GM12864 (cell line): ENCODE measurements at places on chromosomes 1 and 21.

GRCh38 chr1:64790832-64791487, 46.1 kb downstream of the RAVER2 start:
- no peak for DNase-seq

DNA sequence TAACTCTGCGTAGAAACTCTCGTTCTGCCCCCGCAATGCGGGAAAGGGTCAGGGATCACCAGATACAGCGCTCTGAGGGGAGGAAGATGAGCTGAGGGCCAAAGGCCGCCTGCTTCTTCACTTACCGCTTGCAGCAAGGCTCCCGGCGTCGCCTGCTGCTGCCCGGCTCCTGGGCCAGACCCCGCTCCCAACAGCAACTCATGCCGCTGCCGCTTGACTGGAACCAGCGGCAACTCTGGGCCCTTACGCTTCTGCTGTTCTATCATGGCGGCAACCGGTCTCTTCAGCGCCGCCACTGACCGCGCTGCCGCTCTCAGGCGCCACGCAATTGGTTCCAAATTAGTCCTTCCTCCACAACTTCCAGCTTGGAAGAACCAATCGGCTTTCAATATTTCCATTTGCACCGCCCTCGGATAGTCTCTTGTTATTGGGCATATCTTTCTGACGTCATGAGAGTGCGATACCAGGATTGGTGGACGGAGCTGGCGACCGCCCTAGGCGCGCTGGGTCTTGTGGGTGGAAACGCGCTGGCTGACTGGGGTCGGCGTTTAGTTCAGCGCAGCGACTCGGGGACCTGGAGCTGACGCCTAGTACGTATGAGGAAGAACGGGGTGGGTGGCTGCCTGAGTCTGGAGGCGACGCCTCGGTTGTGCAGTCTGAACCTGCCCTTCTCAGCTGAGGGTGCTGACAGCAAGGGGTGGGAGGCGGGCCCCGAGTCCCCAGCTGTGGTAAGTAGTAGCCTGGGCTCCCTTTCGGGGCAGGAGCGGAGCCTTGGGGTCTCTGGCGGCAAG, at the start of the genes SNRNP40 and ZCCHC17:
TSS of gene SNRNP40 (minus strand) at position 303 of the 791 bp plus-strand sequence. CDS start at position 266, 37 bp downstream.
TSS of gene ZCCHC17 (plus strand) at position 547 of the 791 bp plus-strand sequence. CDS start 13,067 bp downstream, outside the sequence.
- peak; percentile 98 for DNase-seq

- no peak for DNase-seq
Observed at GRCh38 chr1:196403803-196404690, 204.2 kb downstream of the KCNT2 start.

GRCh38 chr1:30518186-30518585, 205.2 kb downstream of the MATN1 start:
- DNase-seq = no peak

GRCh38 chr1:201562257-201562656, 23.3 kb downstream of the NAV1 start:
- no peak for DNase-seq

- no peak for DNase-seq
Observed at GRCh38 chr1:74748960-74749359, 16.0 kb downstream of the TYW3 start.

DNA sequence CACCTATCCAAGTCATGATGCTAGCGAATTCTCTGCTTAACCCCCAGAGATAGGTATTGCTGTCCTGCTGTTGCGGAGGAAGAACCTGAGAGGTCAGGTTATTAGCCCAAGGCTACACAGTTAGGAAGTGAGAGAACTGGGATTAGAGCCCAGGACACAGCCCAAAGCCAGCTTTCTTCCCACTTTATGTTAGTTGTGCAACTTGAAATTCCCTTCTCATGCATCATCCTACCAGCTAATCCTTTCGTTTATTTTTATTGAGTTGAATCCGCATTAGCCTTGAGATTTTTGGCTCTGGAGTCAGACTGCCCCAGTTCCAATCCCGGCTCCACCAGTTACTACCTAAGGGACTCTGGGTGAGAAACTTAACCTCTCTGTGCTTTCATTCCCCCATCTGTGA, 65.4 kb downstream of the PLEKHA6 start:
- DNase-seq = no peak

DNA sequence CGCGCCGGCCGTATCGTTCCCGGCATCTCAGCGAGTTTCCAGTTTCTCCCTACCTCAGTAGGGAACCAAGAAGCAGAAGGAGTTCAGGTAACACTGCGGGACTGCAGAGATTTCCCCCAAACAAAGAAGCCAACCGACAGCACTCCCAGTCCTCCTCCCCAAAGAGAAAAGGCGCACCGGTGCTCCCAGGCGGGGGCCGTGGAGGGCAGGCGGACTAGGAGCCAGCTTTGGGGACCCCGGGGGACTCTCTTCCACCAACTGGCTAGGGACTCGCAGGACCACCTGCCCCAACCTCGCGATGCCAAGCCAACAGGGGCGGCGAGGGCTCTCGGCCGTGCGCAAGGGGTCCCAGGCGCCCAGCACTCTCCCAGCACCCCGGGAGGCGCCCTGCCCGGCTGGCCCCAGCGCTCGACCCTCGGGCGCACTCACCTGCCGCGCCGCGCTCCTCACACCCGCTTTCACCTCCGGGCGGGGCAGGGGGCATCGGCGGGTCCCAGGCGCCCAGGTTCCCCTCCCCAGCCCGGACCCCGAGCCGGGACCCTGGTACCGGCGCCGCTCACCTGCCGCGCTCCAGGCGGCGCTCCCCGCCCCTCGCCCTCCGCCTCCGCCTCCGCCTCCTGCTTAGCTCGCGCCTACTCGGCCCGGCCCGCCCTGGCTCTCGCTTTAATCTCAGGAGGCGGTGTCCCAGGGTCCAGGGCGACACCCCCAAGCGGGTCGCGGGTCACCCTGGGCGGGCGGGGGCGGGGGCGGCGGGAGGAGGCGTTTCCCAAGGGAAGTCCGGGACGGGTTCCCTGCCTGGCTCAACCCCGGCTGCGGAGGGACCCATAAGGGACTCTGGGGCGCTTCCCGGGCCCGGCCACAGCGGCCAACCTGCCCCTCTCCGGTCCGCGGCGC, at the start of gene TMPRSS2:
TSS of gene TMPRSS2 (minus strand) at position 638 of the 894 bp plus-strand sequence. CDS start 10,025 bp downstream, outside the sequence.
- DNase-seq = no peak

- no peak for DNase-seq
Observed at GRCh38 chr1:145689922-145690321, 17.2 kb downstream of the PDZK1 start.

DNA sequence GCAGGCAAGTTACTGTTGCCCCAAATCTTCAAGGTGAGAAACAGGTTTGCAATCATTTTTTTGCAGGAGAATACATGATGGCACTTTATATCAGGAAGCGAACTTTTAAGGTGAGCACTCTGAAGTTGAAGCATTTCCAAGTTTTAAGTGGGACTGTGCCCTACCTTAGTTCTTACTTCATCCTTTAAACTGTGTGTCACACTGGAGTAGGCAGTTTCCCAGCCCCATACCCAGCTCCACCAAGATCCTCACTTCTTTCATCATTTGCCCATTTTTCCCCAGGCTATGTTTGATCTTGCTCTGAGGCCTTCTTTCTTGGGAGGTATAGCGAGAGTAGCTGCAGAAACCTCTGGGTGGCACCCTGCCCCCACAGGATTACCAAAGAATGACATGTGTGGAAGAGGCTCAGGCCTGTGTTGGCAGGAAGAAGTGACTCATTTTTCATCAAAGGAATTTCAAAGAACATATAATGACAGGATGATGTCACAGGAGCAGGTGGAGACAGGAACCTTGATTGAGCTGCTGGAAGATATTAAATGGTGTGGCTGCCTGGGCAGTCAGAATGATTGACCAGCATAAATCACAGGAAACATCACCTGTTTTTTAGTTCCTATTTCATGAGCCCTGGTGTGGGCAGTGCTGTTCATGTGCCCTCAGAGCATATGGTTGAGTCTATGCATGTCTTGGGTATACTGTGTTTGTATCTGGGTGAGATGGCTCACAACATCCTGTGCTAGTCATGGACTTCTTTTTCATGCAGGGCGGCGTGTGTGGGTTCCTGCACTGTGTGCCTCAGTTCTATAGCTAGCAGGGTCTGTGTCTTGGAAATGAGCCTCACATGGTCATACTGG, 20.8 kb upstream of the MACF1 start:
- DNase-seq = no peak

DNA sequence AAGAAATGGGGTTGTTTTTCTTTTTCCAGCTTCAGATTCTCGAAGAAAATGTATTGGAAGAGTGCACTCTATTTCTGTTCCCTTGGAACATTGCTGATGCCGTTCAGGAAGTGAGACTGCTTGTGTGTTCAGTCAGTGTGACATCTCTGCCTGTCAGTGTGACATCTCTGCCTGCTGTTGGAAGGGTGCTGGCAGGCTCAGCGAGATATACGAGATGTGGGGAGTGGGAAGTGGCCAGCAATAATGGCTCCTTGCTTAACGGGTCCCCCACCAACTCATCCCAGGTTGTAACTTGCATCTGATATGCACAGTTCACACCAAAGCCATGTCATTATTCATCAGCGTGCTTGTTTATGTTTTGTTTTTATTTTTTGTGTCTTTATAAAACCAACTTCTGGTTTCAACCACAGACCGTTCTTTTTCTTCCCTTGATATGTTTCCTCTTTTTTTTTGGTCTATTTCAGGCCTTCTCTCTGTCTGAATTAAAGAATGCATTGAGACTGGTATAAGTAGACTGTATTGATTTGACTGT, 145.4 kb downstream of the GALNT2 start:
- DNase-seq = peak; percentile 41

- DNase-seq = no peak
Observed at GRCh38 chr1:6461051-6461530, 4.9 kb downstream of the TNFRSF25 start.

DNA sequence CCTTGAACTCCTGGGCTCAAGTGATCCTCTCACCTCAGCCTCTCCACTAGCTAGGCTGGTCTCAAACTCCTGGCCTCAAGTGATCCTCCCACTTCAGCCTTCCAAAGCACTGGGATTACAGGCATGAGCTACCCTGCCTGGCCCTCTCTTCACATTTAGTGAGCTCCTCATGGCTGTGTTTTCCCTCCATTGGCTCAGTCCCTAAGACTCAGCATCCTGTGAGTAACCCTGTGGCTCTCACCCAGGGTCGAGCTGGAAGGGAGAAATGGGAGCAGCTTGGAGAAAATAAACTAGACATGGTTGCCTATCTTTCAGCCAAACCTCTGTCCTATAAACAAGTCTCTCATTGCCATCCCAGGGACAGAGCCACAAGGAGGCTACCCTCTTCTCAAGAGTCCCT, 17.5 kb downstream of the NCF2 start:
- no peak for DNase-seq

- no peak for DNase-seq
Observed at GRCh38 chr1:60069691-60070090, 3.9 kb downstream of the C1orf87 start.

- no peak for DNase-seq
Observed at GRCh38 chr21:42758721-42759593, 105.5 kb downstream of the PDE9A start.

DNA sequence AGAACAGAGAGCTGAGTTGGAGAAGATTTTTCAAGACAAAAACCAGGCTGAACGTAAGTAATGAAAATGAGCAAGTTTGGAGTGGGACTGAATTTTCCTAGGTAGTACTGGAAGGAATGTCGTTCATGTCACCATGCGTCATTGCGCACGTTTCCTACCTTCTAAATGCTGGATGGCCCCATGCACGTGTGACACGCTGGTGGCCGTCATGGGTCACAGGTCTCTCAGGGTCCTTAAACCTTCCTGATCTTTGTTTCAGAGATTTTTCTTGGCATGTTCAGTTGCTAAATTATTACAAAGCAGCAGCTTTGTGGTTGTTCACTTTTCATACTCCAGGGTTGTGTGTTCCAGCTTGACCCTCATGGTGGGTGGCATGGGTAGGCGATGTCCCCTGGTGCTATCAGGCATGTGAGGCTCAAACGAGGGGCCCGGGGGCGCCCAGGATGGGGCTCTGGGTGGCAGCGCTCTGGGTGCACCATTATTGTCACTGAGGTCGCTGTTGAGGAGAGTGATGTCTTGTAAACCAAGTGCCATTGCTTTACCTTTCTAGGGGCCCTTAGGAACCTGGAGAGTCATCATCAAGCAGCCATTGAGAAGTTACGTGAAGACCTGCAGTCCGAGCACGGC, 25.3 kb downstream of the PCNT start:
- no peak for DNase-seq

DNA sequence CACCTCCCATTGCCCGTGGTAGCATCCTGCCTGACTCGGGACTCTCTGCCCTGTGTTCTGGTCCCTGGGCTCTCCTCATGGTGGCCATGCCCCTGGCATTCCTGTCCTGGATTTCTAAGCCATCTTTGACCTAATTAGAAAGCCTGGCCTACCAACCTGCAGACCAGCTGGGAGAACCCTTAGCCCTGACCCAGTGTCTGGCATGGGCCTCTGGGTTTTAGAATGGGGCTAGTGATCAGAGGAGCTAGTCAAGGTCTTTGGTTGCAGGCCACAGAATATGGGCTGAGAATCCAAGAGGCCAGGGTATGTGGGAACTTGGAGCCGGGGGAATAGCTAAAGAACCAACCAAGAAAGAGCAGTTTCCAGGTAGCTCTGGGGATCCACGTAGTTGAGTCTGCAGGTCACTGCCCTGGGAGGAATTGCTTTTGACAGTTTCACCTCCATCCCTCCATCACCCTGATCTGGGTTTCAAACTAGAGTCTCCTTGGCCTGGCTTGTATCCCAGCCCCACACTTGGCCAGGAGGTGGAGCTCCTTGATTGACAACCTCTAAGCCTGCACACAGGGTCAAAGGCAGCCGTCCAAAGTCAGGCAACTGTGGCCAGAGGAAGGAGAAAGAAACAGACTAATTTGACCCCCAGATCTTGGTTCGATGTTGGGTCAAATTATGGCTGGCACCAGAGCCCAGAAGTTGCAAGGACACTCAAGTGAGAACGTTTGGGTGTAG, 54.7 kb upstream of the ABCG1 start:
- peak; percentile 16 for DNase-seq

GRCh38 chr1:12433323-12434053, 184.5 kb downstream of the DHRS3 start:
- DNase-seq = no peak

- DNase-seq = no peak
Observed at GRCh38 chr1:113169591-113169990, 96.6 kb downstream of the LRIG2 start.

GRCh38 chr1:169466259-169467230, 19.2 kb downstream of the SLC19A2 start:
- DNase-seq = no peak
